ENCODE measurements at places on chromosomes 4 and X.

DNA sequence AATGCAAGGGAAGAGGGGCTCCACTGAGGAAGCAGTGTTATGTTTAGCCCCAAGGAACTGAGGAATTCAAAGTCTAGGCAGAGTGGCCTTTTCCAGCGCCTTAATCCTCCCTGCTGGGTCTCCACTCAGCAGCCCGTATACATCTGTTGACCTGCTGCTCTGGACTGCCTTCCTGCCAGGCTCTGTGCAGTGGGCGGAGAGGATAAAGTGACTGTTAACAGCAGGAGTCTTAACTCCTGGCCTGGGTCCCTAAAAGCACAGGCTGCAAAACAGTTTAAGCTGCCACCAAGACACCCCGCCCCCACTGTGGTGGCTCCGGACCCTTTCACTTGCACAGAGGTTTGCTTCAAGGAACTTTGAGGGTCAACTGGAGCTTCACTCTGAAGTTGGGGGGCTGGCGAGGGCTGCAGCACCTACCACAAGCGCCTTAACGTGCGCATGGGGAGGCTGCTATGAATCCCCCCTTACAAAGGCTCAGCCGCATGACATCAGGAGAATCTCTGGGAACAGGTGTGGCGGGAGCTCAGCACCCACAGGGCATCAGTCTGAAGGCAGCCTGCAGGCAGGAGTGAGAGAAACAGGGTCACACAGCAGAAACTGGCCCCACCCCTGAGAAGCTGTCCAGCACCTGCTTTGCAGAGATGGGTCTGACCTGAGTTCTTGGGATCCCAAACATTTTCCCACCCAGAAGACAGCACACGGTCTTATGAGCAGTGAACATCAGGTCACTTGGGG lies 358.2 kb upstream of the GATB start:
- no peak for DNase-seq

DNA sequence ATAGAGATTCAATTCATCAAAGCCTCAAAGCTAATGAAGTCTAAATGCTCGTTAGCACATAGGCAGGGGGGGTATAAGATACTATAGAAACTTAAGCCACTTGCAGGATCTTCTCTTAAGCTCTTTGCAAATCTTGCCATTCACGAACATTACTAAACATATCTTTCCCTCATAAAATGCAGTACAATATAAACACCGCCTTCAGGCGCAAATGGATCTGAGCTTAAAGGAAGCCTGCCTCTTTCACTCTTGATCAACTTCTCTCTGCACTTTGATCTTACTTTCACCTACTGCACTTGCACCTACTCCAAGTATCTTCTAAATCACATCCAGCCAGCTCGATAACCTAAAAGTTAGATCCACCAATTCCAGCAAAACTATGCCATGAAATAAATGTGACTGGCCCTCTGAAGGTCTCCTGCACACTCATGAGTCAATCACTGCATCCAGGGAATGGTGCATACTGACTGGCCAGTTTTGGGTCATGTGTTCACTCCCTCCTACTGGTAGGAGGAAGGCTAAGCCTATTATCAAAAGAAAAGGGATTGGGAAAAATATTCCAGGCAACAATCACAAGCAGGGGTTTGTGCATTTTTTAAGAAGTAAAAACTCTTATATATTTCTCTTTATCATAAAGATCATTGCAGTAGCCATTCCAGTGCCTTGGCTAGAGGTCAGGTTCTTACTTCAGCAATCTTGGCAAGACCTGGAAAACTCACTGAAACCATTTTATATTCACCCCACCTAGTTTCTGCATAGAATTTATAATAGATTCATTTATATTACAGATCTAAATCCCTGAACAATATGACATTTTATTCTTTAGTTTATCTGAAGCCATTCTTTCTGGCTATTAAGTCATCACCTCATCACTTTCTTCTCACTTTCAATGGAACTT lies 222.0 kb downstream of the PPP3CA start:
- DNase-seq: no peak

- DNase-seq: no peak
Observed at GRCh38 chr4:146246381-146246780, 32.0 kb downstream of the REELD1 start.

GRCh38 chr4:162770761-162771490 lies 395.8 kb downstream of the NAF1 start:
- DNase-seq: no peak

DNA sequence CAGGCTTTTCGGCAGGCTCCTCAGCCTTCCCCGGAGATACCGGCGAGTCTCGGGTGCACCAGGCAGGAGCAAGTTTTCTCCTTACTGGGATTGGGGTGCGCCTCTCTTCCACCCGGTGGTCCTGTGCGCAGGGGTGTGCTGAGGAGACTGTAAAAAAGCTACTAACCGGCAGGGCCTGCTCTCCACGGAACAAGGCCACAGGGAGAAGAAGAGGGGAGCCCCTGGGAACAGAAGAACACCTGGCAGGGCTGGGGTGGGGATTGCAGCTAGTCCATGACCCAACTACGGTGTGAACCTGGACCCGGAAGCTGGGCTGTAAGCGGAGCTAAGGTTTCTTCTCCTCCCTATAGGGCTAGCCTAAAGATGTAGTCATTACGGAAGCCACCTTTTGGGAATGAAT lies 17.7 kb upstream of the ZIC3 start:
- DNase-seq: no peak

GRCh38 chr4:112411781-112412550 lies 104.0 kb downstream of the NEUROG2 start:
- DNase-seq: no peak

DNA sequence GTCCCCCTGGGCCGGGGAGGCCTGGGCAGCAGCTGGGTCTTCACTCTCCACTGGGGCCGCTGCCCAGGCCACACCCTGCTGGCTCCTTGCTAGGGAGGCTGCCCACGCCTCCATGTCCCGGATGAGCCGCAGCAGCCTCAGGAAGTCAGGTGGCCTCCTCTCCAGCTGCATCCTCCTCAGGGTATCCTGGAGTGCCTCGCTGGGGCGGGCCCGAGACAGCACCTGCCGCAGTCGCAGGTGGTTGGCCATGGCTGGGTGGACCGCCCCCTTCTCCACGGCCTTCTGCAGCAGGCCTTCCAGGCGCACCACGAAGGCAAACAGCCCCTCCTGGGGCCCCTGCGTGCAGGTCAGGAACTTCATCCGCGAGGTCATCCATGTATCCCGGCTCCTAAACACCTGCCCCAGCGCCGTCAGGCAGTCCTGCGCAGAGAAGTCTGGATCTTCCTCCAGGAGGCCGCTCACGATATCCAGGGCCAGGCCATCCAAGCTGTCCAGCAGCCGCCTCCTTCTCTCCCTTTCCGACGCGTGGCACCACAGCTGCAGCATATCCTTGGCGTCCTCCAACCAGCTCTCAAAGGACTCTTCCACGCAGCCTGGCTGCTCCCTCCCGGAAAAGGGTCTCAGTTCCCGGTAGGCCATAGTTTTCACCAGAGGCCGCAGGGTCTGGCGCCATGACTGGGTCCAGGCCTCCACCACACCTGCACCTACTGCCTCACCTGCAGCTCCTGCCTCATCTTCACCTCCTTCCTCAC lies 2.1 kb downstream of the PNMA6F start:
- DNase-seq: no peak

DNA sequence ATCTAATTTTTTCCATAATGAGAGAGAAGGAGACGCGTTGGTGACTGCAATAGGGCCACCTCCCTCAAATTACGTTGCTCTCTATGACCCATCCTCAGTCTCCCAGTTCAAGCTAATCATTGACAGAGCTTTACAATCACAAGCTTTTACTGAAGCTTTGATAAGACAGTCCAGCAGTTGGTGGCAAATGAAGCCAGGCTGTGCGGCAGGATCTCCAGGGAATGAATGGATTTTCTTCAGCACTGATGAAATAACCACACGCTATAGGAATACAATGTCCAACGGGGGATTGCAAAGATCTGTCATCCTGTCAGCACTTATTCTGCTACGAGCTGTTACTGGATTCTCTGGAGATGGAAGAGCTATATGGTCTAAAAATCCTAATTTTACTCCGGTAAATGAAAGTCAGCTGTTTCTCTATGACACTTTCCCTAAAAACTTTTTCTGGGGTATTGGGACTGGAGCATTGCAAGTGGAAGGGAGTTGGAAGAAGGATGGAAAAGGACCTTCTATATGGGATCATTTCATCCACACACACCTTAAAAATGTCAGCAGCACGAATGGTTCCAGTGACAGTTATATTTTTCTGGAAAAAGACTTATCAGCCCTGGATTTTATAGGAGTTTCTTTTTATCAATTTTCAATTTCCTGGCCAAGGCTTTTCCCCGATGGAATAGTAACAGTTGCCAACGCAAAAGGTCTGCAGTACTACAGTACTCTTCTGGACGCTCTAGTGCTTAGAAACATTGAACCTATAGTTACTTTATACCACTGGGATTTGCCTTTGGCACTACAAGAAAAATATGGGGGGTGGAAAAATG lies at the start of gene KLB:
Gene KLB (plus strand): TSS at position 168 of the 821 bp plus-strand sequence. CDS start 20 bp downstream, at position 188.
- no peak for DNase-seq

DNA sequence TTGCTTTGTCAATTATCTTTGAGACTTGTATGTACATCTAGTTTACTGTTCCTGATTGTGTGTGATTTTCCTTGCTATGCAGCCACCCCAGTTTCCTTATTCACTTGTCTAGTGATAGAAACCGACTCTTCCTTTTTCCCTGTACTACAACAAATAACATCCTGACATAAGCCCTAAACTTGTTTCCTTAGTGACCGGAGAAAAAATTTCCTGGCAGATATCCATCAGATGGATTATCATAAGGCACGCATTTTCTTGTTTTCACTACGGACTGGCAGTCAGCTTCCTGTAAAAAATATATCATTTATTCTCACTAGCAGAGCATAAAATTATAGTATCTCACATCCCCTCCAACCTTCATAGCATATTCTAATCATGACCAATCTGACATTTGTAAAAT lies 410.7 kb downstream of the CENPC start:
- no peak for DNase-seq

- peak; percentile 87 for DNase-seq
Observed at GRCh38 chr4:175035905-175036304, 117.7 kb downstream of the ADAM29 start.

DNA sequence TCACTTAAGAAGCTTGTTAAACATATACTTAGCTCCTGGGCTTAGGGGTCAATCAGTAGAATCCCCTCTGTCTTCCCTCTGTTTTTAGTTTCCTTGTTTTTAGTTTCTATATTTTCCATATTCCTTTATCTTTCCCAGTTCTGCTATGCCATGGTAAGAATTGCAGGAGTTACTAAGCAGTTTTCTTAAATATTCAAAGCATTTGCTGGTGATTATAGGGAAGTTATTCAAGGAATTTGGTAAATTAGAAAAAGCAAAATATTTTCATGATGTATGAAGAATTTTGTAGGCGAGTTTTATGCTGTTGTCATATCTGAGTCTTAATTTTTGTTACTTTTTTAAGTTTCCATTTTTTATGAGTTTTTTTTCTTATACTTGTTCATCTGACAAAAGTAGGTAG lies 91.6 kb upstream of the NUDT6 start:
- DNase-seq: no peak

DNA sequence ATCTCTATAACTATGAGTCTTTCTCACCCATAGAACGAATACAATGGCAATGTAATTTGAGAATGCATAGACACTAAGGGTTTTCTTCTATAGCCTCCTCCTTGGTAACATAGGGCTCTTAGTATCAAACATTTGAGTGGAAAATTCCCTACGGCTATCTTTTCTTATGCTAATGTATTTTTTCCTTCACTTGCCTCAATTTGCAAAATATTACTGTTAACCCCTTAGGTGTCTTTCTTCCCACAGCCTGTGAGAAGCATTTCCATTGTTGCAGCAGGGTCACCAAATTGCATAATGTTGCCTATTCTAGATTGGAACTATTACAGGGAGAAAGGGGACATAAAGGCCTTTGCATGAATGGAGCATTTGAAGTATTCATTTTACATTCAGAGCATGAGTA lies 140.5 kb upstream of the RAPGEF2 start:
- no peak for DNase-seq

DNA sequence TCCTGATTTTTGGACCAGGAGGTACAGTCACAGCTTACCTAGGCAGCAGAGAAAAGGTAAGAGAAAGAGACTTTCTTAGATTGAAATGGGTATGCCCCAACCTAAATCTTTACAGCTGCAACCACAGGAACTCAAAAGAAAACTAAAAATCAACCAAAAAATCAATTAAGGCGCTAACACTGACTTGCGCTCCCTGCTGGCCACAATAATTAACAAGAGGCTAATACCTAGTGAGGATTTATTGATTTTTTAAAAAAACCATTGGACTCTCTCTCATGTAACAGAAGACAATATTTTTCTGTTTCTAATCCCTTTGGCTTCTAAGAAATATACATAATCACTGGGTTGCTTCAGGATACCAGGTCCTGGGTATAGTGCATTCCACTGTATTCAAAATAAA lies 153.9 kb upstream of the TENM3 start:
- no peak for DNase-seq

- no peak for DNase-seq
Observed at GRCh38 chr4:3689006-3689405, 77.2 kb upstream of the ADRA2C start.

DNA sequence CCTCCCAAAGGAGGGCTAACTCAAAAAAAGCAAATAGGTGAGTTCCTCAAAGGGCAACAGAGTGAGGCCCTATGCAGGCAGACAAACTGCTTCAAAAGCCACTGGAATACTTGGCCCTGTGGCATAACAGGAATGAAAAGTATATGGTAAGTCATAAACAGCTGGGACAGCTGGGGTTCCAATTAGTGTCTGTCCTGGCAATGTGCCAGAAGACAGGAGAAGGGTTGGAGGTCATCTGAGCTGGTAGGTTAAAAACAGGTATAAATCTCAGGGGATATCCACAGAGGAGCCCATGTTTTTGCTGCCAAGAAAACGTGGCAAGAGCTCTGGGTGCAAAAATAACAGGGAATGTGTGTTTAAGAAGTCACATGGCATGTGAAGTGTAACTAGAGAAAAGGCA lies 111.6 kb downstream of the APOOL start:
- DNase-seq: no peak

DNA sequence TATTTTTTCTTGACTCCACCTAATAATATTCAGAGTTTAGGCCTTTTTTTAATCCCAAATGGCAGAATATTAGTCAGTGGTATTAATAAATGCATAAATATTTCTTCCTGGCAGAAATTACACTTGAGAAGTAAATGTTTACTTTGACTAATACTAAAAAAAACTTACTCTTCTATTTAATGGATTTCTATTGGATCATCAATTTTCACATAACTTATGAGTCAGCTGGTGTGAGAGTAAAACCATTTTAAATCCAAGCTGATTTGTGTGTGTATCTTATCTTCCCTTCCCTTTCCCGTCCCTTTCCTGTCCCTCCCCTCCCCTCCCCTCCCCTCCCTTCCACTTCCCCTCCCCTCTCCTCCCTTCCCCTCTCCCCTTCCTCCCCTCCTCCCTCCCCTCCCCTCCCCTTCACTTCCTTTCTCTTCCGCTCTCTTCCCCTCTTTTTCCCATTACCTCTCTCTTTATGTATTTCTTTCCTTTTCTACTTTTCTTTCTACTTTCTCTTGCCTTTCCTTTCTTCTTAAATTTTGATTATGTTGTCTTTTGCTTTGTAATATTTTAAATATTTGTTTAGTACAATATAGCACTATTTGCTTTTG lies 630.1 kb upstream of the EPHA5 start:
- DNase-seq: no peak

GRCh38 chr4:186472948-186473347 lies 82.4 kb downstream of the MTNR1A start:
- DNase-seq: peak; percentile 52

Measured in astrocyte of the spinal cord (primary cell).